ENCODE measurements at places on chromosomes 7 and 10.

DNA sequence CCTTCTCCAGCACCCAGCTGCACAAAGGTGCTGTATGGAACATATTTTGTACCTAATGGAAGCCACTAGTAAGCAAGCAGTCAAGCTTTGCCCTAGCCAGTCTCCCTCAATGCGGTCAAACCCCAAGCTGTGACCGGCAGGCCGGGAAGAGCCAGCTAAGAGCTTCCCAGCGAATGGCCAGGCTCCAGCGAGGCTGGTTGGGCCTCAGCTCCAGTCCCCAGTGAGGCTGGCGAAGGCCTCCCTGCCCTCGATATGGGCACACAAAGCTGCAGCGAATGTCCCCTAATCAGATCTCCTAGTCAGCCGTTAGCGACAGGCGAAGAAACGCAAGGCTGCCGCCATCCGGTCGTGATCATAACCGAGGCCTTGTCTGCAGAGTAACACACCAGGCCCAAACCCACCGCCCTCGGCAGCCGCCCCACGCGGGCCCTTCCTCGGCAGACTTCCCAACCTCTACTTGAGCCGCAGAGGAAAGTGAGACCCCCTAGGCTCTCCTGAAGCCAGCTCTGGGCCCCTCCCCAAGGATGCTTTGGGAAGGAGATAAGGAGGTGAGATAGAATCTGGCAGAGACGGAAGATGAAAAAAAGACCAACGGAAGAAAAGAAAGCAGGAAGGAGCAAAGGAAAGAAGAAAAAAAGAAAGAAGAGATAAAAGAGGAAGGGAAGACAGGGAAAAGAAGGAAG lies 3.1 kb upstream of the HOXA9 start:
- no peak for DNase-seq

- no peak for DNase-seq
Observed at GRCh38 chr7:100967292-100967863, 2.0 kb upstream of the MUC12 start.

DNA sequence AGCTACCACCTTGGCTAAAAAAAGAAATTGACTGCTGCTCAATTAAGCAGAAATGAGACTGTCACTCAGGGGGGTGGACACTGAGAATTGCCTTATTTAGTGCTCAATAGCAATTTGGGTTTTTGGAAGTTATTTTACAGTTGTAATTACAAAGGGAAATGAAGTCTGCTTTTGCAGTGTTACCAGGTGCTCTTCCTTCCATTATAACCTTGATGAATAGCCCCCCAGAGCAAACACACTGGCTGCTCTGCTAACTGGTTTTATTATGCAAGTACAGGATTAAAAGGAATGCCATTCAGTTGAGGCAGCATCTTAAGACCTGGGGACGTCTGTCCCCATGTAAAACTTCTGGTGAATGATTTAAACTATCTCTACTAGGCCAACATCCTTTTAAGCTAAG lies 191.0 kb downstream of the EVX1 start:
- peak; percentile 61 for DNase-seq

GRCh38 chr7:150909200-150909995 lies 57.1 kb downstream of the AOC1 start:
- no peak for DNase-seq

GRCh38 chr7:42587806-42588205 lies 324.1 kb downstream of the C7orf25 start:
- DNase-seq, result no peak

GRCh38 chr10:126749015-126749655 lies 78.6 kb upstream of the C10orf90 start:
- peak; percentile 73 for DNase-seq

DNA sequence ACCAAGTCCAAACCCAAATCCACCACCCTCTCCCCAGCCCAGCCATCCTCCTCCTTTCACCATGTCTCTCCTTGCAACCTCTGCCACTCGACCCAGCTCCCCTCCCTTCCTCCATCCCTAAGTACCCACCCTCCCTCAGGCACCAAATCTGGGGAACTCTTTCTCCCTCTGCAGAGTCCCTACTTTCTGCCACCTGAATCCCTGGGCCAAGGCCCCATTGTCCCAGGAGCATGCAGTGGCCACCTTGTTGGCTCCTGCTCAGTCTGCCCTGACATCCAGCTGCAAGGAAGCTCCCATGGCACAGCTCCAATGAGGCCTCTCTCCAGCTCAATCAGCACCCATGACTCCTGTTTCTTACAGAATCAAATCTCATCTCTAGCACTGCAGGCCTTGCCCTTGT lies 5.5 kb upstream of the UNC5B start:
- DNase-seq, result no peak

GRCh38 chr7:132386201-132386681 lies 190.0 kb downstream of the PLXNA4 start:
- no peak for DNase-seq

- DNase-seq, result no peak
Observed at GRCh38 chr7:38934051-38934450, 25.1 kb upstream of the VPS41 start.

- no peak for DNase-seq
Observed at GRCh38 chr7:34013421-34013820, 108.1 kb downstream of the BMPER start.

GRCh38 chr7:106616708-106617051 lies 44.3 kb downstream of the CCDC71L start:
- no peak for DNase-seq

DNA sequence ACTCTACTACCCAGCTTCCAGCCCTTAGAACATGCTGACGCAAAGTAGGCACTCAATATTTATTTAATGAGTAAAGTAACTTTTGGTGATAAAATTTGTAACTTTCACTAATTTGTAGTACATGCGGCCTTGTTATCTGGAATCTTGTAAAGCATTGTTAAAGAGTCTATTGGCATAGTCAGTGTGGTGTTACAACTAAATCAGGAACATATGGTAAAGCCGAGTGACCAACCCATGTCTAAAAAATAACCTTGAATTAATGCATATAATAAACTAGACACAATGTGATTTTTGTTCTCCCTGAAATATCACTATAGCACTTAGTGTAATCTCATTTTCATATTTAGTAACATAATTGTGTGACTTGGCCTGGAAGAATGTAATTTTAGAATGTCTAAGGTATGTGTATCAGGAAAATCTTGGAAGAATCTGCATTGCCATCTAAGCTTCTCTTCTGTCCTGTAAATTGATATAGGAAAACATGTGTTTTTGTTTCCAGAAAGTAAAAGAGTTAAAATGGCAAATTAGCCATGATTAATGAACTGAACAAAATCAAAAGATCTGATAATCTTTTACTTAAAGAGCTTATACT lies 256.7 kb upstream of the GNAI1 start:
- no peak for DNase-seq

DNA sequence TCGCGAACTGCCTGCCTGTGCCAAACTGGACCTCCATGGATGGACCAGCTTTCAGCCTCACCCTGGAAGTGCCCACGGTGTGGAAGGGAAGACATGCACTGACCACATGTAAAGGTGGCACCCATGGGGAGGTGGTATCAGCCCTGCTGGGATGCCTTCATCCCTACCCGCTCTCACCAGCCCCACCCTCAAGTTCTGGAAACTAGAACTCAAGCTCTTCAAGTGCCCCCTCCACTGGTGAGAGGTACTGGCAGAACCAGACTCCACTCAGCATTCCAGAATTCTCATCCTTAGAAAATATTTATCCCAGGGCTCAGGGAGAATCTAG lies 5.9 kb downstream of the ZNF488 start:
- DNase-seq, result no peak

- no peak for DNase-seq
Observed at GRCh38 chr7:1847260-1848001, 177.4 kb downstream of the ELFN1 start.

DNA sequence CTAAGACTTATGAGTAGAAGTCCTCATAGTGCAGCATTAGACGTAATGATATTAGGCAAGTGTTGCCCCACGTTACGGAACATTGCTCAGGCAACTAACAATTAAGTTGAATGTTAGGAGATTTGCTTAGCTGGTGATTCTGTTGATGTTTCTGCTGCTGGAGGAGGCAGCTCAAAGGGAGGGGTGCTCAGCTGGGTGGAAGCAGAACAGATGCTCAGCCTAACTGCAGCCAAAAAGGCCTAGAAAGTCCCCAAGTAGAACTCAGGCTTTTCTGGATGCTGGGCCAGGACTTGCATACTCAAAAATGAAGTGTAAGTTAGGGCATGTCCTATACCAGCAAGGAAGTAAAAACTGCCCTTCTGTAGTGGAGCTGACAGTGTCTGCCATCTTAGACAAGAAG lies 201.4 kb downstream of the ADRA2A start:
- DNase-seq, result no peak

All from NT2/D1 (cell line).